ENCODE measurements at places on chromosomes 13 and 19.

- DNase-seq = no peak
These were observed 57.8 kb upstream of the POSTN start for GRCh38 chr13:37656247-37656940.

GRCh38 chr19:54154603-54155345 is 4.7 kb downstream of the LENG1 start:
- no peak for DNase-seq

DNA sequence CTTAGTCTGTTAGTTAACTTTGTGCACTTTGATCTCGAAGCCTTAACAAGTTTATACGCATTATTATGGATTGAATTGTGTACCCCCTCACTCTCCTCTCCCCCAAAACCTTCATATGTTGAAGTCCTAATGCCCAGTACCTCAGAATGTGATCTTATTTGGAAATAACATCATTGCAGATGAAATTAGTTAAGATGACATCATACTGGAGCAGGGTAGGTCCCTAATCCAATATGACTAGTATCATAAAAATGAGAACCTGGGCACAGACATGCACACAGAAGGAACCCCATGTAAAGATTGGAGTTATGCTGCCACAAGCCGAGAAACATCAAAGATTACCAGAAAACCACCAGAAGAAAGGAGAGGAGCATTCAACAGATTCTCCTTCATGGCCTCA is 85.8 kb upstream of the TSC22D1 start:
- DNase-seq = no peak

- no peak for DNase-seq
These were observed 23.3 kb downstream of the WTIP start for GRCh38 chr19:34504809-34505291.

- no peak for DNase-seq
These were observed 200.0 kb downstream of the KLF12 start for GRCh38 chr13:73934215-73934641.

All from suppressor macrophage treated with lipopolysaccharide for 4 hours (primary cell).